ENCODE measurements at places on chromosomes 5 and 9.

DNA sequence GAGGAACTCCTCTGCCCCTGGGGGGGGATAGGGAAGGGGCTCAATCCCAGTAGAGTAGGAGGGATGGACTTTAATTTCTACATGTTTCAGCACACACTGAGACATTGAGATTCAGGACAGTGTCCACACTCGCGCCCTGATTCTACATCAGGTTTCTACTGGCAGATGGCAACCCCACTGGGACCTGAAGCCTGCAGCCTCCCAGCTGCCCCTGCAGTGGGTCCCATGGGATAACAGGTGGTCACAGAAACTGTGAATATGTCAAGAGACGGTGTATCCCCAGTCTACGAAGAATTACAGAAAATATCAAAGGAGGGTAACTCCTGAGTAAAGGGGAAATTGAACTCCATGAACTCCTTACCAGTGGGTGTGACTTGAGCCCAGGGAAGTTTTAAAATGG lies 2.4 kb upstream of the TERT start:
- H3K36me3 ChIP-seq, result no peaks in the 10 kb centered on the region
- no peak overlapping the region for H3K4me3 ChIP-seq
- no peaks in the 10 kb centered on the region for H3K27me3 ChIP-seq
- no peak overlapping the region for H3K27ac ChIP-seq

GRCh38 chr5:72955143-72955767 lies 586 bp upstream of the FCHO2 start:
- DNase-seq, result no peak
- H3K4me1 ChIP-seq, result peaks cover 10% of the 10 kb centered on the region
- H3K27ac ChIP-seq, result peak overlapping the region; percentile 23
- peaks cover 11% of the 10 kb centered on the region for H3K27me3 ChIP-seq
- peak overlapping the region; percentile 51 for H3K4me3 ChIP-seq

DNA sequence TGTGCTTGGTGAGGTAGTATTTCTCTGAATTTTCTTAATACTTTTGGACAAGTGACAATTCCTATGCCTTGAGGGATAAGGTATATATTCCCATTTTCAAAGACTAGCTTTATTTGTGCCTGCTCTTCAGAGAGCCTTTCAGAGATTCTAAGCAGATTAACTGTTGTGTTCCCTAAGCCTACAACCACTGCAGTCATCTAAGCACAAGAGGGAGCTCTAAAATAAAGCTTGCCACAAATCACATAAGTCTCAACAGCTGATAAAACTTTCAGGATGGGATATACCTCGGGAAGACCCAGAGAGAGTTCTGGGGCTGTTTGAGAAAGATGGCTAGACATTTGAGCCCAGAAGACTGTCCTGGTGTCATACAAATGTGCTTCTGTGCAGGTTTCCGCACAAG lies 157.3 kb downstream of the CYLC2 start:
- H3K36me3 ChIP-seq, result no peaks in the 10 kb centered on the region
- no peaks in the 10 kb centered on the region for H3K27me3 ChIP-seq
- no peak overlapping the region for H3K27ac ChIP-seq
- DNase-seq, result no peak
- no peaks in the 10 kb centered on the region for H3K4me1 ChIP-seq
- no peak overlapping the region for H3K4me3 ChIP-seq

DNA sequence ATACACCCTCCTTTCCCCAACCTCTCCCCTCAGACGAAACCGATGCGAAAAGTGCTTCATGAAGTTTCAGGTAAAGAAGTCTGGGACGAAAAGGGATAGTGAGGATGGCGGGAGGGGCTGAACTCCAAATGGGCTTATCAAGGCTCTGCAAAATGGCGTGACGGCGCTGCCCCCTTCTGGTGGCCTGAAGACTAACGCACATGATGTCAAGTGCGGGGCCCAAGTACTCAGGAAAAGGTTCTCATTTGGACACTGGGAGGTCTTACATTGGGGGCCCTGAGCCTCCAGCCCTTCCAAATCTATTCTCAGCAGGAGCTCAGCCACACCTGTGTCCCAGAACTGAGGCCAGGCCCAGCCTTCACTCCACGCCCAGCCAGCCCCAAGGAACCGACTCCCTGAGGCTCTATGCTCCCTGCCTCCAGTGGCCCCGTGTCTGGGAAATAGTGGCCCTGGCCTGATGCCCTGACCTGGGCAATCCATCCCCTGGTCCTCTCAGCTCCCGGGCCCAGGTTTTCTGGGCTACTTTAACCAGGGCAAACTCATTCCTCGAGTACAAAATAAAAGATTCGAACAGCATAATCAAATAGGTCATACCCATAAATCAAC lies 119.9 kb downstream of the KCNIP1 start:
- H3K4me1 ChIP-seq, result no peaks in the 10 kb centered on the region
- no peaks in the 10 kb centered on the region for H3K27me3 ChIP-seq
- H3K4me3 ChIP-seq, result no peak overlapping the region
- DNase-seq, result peak; percentile 16
- H3K27ac ChIP-seq, result no peak overlapping the region

DNA sequence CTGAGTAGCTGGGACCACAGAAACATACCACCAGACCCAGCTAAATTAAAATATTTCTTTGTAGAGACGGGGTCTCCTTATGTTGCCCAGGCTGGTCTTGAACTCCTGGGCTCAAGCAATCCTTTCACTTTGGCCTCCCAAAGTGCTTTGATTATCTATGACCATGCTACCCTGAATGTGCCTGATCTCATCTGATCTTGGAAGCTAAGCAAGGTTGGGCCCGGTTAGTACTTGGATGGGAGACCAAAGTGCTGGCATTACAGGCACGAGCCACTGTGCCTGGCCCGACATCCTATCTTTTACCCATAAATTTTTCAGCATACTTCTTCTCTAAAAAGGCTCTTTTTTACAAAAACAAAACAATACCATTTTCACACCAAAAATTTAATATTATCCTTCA lies 137.0 kb upstream of the LRRTM2 start:
- no peaks in the 10 kb centered on the region for H3K27me3 ChIP-seq
- no peaks in the 10 kb centered on the region for H3K4me1 ChIP-seq
- H3K36me3 ChIP-seq, result peaks cover 2% of the 10 kb centered on the region
- no peak overlapping the region for H3K4me3 ChIP-seq

GRCh38 chr5:147490989-147491388 lies 18.9 kb downstream of the DPYSL3 start:
- H3K4me3 ChIP-seq, result no peak overlapping the region
- H3K27me3 ChIP-seq, result no peaks in the 10 kb centered on the region
- no peak for DNase-seq
- H3K4me1 ChIP-seq, result no peaks in the 10 kb centered on the region

DNA sequence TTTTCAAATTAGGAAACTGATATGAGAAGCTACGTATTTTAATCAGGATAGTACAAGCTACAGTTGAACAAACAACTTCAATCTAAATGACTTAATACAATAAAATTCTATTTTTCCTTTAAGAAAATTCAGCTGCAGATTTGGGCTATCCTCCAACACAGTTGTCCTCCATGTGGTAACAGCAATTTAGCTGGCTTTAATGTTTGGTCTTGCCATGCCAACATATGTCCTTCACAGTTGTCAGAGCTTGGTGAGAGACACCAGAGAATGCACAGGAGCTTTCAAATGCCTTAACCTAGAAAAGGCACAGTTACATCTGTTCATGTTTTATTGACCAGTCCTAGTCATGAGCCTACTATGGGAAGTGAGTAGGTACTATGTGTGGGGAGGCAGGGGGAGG lies 10.8 kb downstream of the FAM174A start:
- H3K4me1 ChIP-seq, result no peaks in the 10 kb centered on the region
- H3K27ac ChIP-seq, result no peak overlapping the region
- no peaks in the 10 kb centered on the region for H3K36me3 ChIP-seq
- H3K4me3 ChIP-seq, result no peak overlapping the region
- H3K27me3 ChIP-seq, result no peaks in the 10 kb centered on the region

DNA sequence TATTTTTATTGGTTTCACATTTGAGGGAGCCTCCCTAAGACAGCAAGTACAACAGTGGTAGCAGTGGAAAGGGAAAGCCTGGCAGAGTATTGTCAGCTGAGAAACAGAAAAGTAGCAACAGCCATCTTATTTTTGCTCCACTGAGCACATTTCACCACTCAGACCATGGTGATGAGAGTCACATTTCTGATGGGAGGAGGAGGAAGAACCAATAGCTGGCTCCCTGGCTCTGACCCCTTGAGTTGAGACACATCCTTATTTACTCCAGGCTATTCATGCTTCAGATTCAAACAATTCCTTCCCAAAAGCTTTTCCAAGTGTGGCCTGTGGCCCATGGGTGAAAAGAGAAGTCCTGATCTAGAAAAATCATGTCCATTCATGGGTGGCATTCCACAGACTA lies 236.3 kb downstream of the ARHGAP26 start:
- H3K27ac ChIP-seq, result peak overlapping the region; percentile 85
- peaks cover 67% of the 10 kb centered on the region for H3K4me1 ChIP-seq
- no peaks in the 10 kb centered on the region for H3K36me3 ChIP-seq

GRCh38 chr9:130535818-130536521 lies 43.4 kb upstream of the FUBP3 start:
- no peak overlapping the region for H3K27ac ChIP-seq
- no peaks in the 10 kb centered on the region for H3K4me1 ChIP-seq
- DNase-seq, result no peak
- no peak overlapping the region for H3K4me3 ChIP-seq
- peaks cover 2% of the 10 kb centered on the region for H3K27me3 ChIP-seq

DNA sequence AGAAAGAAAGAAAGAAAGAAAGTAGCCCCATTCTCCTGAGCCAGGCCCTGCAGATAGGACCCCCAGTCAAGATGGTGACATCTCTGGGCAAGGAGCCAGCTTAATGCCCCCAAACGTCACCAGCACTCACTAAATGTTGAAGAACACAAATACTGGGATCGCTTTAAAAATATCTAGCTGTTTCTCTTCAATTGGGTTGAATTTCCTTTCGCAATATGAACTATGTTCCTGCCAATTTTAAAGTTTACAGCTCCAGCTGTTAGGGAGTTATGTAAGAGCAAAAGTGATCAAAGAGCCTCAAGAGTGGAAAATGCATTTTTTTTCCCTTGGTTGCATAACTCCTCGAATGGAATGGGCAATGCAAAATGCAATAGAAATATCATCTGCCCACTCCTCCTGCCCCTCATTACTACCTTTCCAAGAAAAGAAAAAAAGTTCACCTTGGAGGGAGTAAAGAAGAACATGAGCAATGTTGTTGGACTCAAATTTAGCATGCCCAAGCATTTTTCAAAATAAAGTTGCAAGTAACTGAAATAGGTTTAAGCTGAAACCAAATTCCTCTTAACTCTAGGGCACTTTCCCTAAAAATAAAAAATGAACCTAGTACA lies 244.2 kb upstream of the PIK3R1 start:
- H3K27ac ChIP-seq, result no peak overlapping the region
- no peaks in the 10 kb centered on the region for H3K27me3 ChIP-seq
- no peaks in the 10 kb centered on the region for H3K4me1 ChIP-seq

DNA sequence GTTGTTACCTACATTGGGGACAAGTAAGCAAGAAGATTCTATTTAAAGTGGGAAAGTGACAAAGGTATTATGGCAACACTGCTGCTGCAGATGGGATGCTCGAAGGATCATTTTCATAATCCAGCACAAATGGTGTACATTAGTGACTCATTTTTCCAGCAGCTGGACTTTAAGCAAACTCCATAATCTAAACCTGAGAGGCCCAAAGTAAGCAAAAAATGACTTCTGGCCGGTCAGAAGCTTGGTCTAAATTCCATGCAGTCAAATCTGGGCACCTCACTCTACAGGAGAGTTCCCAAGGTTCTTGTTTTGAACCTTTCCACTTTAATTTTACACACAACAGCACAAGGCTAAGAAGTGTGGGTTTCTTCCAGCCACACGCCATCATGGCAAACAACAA lies 43.6 kb upstream of the TRAF1 start:
- no peak overlapping the region for H3K27ac ChIP-seq
- no peaks in the 10 kb centered on the region for H3K27me3 ChIP-seq
- H3K36me3 ChIP-seq, result no peaks in the 10 kb centered on the region
- no peak overlapping the region for H3K4me3 ChIP-seq
- no peak for DNase-seq

DNA sequence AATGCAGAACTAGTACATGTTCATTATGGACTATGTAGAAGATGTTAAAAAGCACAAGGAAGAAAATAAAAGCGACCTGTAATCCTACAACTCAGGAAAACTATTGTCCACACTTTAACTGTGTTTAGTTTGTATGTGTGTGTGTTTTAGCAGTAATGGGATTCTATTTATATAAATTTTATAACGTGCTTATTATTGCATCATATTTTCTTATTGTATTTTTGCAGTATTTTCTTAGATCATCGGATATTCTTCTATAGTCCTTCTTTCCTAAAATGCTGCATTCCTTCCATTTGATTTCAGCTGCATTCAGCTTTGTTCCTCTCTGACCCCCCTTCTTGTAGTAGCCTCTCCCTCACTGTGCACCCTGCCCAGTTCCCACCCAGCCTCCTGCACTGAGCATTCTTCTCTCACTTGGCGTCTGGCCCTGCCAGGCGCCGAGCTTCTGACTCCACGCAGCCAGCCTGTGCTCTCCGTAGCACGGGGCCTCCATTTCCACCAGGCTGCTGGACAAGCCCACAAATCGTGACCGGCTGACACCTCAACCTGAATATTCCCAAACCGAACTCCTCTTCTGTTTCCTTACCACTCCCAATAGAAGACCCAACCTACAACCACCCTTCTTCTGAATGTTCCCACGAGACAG lies 39.9 kb downstream of the MVB12B start:
- H3K4me3 ChIP-seq, result no peak overlapping the region
- no peak overlapping the region for H3K27ac ChIP-seq
- DNase-seq, result no peak
- no peaks in the 10 kb centered on the region for H3K4me1 ChIP-seq
- H3K36me3 ChIP-seq, result no peaks in the 10 kb centered on the region

DNA sequence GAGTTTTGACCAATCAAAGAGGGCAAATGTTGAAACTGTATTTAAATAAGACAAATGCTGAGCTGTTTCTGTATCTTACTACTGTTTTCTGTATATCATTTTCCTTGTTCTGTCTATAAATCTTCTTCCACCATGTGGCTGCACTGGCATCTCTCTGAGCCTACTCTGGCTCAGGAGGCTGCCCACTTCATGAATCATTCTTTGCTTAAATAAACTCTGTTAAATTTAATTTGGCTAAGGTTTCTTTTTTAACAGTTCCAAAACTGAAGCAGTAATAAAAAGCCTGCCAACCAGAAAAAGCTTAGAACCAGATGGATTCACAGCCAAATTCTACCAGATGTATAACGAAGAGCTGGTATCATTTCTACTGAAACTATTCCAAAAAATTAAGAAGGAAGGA lies 40.2 kb upstream of the TAS2R1 start:
- no peaks in the 10 kb centered on the region for H3K36me3 ChIP-seq
- no peak overlapping the region for H3K4me3 ChIP-seq
- H3K27ac ChIP-seq, result no peak overlapping the region
- DNase-seq, result no peak
- H3K27me3 ChIP-seq, result no peaks in the 10 kb centered on the region

- no peaks in the 10 kb centered on the region for H3K4me1 ChIP-seq
- no peaks in the 10 kb centered on the region for H3K27me3 ChIP-seq
- no peak overlapping the region for H3K27ac ChIP-seq
Measured at GRCh38 chr5:137604348-137605095, 105.4 kb upstream of the SPOCK1 start.

Data from natural killer cell (primary cell).